M059J (cell line): ENCODE measurements at places on chromosomes 13 and 19. TPM values are rescaled to one million over a fixed set of nuclear protein-coding genes. Genes with fewer than 3 reads are reported as not detected.

DNA sequence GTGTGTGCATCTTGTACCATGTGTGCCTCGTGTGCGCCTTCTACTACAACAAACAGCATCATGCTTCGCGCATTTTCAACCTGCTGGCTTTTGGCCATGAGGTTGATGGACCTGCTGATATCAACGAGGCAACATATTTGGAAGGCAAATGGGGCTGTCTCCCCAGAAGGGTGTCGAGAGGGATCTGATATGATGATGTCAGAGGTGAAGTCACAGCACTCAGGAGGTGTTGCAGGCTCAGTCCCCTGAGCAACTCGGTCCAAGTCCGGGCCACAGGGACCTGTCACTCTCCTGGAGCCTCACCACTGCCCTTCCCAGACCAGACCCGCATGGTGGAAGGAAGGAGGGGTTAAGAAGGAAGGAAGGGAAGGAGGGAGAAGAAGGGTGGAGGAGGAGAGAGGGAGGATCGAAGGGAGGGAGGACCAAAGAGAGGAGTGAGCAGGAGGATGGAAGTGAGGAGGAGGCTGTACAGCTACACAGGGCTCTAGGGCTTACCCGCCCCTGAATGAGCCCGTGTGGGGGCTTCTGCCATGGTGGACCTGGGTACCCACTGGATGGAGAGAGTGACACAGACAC, 6.7 kb upstream of the C13orf46 start:
- DNase-seq = no peak

DNA sequence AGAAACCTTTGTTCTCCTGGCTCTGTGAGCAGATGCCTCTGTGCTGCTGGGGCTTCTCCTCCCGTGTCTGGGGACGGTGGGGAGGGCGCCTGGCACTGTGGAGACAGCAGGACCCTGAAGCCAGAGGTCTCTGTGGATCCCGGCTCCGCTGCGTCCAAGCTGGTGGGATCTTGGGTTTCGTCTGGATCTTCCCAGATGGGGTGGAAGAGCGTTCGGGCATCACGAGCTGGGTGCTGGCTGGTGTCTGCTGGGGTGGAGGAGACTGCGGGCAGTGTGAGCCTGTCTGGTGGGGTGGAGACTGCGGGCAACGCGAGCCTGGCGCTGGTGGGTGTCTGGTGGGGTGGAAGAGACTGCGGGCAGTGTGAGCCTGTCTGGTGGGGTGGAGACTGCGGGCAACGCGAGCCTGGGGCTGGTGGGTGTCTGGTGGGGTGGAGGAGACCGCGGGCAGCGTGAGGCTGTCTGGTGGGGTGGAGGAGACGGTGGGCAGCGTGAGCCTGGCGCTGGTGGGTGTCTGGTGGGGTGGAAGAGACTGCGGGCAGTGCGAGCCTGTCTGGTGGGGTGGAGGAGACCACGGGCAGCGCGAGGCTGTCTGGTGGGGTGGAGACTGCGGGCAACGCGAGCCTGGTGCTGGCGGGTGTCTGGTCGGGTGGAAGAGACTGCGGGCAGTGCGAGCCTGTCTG, 5.6 kb downstream of the TEX29 start:
- DNase-seq = no peak

DNA sequence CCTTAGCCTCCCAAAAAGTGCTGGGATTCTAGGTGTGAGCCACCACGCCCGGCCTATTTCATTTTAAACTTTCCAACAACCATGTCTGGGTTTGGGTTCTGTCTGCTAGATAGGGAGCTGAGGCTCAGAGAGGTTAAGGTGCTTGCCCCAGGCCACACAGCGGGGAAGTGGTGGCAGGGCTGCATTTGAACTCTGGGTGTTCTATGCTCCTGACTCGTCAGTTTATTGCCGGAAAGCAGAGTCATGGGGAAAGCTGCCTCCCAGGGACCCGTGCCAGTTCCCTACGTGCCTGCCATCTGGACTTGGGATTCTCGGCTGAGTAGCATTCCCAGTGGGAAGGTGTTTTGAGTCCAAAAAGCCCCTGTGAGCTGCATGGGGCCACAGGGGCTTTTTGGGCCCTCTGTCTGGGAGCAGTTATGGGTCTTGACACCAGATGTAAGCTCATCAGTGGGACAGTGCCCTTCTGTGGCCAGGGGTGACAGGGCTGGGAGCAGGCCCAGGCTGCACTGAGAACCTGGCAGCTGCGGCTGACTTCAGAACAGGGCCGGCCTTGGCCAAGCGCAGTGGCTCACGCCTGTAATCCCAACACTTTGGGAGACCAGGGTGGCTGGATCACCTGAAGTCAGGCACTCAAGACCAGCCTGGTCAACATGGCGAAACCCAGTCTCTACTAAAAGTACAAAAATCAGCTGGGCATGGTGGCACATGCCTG, 10.9 kb downstream of the RFX1 start:
- DNase-seq = no peak

DNA sequence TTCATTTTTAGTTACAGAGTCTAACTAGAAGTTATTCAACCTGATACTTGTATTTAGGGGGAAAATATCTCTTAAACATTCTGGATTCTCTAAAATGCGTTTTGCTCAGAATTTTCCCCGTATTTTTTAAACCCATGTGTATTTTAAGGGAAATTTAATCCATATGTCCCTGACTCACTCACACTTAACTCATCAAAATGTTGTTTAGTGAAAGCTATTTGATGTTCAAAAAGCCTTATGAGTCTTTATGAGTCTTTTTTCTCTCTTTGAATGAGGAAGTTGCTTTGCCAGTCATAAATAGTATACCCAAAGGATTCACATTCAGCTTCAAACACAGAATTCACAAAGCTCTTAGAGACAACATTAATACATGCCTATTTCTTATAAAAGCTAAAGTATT, 16.4 kb downstream of the MAB21L1 start:
- DNase-seq = no peak

DNA sequence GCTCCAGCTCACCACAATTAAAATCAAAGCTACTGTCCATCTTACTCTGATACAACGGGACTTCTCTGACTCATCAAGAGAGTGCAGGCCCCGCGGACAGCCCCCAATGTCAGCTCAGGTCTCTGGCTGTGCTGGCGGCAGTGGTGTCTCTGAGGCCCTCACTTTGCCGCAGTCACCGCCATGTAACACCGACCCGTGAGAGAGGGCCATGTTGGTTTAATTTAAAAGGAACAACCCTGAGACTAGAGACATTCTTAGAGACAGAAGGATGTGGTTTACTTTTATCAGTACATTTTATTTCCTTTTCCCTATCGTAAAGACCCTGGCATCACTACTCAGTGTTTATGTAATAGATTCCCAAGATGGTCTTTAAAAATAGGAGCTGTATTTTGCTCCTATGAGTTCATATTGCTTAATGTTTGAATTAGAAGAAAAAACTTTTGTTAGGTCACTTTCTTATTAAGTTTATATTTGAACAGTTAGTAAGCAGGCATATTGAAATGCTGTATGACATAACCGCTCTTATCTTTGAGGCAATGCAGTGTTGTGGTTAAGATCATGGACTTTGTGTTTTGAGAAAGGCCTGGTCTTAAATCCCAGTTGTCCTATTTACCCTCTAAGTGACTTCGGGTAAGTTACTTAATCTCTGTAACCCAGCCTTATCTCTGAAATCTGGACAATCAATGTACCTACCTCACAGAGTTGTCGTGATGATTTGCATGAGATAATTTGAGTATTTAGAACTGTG, 23.4 kb downstream of the DGKH start:
- DNase-seq = no peak

- no peak for DNase-seq
Observed at GRCh38 chr13:45122941-45123340, 2.6 kb downstream of the GTF2F2 start.

The SIGLEC9 gene
- 0.27 TPM in 1 of 2 replicates, not detected in the other for total RNA-seq

The CGB1 gene
- 2.6 and 14.5 TPM in 2 replicates for total RNA-seq

The AP3D1 gene
- total RNA-seq = 61.0 and 93.3 TPM in 2 replicates

The KLHL26 gene
- total RNA-seq = 2.2 and 3.6 TPM in 2 replicates

The GTPBP3 gene
- total RNA-seq = 9.6 and 16.8 TPM in 2 replicates

The C19orf85 gene
- not detected in 2 replicates for total RNA-seq

The GNG7 gene
- 0.12 TPM in 1 of 2 replicates, not detected in the other for total RNA-seq

The ENOX1 gene
- 0.05 and 0.10 TPM in 2 replicates for total RNA-seq

The PSG11 gene
- 0.49 and 0.69 TPM in 2 replicates for total RNA-seq

The LYPD5 gene
- total RNA-seq = 2.1 and 5.5 TPM in 2 replicates
